ENCODE measurements at places on chromosomes 13 and 19.

DNA sequence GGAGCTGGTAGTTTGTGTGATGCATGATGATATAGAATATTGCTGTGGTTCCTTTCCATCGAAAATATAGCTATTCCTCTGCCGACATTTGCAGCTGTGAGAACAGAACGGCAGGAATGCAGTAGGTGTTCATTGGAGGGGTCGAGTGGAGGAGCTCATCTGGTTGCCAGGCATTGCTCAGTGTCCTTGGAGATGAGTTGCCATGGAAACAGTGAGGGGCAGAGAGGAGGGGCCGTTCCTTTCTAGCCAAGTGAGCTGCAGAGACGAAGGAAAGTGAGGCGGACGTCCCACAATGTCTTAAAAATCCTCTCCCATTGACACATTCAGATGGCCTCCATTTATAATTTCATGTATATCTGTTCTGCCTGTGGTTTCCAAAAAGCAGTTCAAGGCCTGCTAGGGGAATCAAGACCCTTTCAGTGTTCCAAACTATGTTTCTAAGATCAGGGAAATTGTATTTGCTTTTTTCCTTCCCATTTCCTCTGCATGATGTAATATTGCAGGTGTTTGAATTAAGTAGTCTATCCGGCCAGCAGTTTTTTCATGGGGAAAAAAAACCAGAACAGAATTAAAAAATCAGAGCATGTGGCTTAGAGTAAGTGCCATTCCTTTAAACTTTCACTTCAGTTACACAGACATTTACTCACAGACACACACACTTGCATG is 41.2 kb upstream of the ZNF835 start:
- DNase-seq, result no peak

DNA sequence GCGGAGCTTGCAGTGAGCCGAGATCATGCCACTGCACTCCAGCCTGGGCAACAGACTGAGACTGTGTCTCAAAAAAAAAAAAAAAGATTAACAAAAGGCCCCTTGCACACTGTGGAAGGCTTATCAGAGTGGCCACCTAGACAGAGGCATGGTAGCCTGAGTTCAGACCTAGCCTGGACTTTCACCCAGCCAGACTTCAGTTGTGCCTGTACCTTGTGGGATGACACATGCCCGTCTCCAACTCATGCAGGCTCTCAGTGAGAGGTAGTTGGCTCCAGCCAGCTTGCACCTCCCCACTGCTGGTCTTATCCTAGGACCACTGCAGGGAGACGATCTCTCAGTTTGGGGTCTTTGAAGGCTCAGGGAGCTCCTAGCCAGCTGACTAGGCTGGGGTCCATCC is 52.2 kb downstream of the GATAD2A start:
- no peak for DNase-seq

DNA sequence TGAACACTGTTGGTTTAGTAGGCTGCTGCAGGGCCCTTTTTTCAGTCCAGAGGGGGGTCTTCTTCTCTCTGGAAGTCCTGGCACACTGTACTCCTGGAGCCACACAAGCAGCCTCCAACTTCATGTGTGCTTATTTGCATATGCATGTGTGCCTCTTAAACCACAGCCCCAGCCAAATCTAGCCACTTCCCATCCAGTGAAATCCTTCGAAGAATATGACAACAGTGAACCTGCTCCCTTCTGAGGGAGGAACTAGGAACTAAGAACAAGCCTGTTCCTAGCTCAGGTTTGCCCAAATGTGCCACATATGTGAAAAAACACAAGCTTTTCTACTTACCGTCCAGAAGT is 348.5 kb downstream of the FOXO1 start:
- no peak for DNase-seq

DNA sequence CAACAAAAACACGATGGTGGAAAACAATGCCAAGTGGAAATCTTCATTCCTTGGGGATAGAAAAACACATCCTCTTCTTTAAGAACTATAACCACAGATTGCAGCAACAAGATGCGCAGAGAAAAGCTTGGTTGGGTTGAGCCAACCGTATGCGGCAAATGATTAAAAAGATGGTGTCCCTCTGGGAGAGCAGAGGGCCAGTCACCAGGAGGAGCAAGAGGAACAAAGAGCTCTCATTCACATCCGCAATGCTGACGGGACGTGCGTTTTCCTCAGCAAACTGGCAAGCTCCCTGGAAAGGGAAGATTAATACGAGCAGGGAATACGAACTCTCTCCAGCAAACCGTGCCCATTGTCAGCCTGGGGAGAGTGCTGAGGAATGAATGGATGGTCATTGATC is 141.6 kb downstream of the KATNAL1 start:
- no peak for DNase-seq

DNA sequence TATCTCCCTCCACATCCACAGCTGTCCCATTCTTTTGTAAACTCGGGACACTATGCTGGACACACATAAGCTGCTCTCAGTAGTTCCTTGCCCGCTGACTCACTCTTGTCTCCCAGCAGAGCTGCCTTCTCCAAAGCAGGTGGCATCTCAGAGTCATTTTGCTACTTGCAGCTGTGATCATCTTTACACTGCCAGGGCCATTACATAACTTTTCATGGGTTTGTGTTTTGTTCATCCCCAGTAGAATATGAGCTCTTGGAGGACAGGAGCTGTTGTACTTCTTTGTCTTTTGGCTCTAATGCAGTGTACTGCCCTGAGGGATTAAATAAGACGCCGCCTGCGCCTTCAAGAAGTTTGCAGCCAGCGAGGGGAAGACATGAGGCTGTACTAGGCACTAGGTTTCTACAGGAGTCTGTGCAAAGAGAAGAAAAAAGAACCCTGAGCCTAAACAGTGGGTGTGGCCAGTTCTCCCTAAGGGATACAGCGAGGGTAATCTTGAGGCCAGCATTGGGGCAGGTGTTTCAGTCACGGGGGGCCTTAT is 40.8 kb upstream of the GPR183 start:
- no peak for DNase-seq

DNA sequence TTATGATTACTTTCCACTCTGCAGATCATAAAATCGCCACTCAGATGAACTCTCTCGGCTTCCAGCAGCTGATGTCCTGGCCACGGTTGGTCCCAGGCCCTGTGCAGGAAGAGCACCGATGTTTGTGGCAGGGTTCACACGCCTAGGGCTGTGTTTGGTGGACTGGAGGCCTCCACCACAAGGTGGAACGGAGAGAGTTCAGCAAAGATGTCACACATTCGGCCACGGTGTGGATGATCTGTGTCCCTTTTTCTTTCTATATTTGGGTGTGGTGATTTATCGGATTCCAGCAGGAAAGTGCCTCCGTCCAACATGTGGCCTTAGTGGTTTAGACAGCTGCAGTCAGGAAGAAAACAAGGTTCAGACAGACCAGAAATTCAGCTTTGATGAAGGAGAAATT is 521 bp upstream of the SHISA2 start:
- DNase-seq, result no peak
